ENCODE measurements at places on chromosomes 2 and 18.

- DNase-seq: no peak
Measured at GRCh38 chr2:224268441-224268840, 133.5 kb downstream of the FAM124B start.

DNA sequence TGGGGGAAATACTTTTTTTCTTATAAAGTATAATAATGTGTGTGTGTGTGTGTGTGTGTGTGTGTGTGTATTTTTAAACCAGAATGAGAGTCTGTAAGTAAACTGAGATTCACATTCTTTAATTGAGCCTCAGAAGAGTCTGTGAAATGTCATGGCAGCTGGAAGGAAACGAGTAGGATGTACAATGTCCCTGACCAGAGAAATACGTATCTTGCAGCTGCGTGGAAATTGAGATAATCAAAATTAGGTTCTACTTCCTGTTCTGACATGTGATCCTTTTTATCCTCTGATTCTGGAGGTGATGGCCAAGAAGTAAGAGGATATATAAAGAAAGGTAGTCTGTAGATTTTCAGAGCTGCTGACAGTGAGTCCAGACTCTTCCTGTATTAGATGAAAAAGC is 50.0 kb downstream of the SH3RF3 start:
- no peak for DNase-seq

GRCh38 chr18:8627107-8627472 is 17.9 kb downstream of the RAB12 start:
- no peak for DNase-seq

DNA sequence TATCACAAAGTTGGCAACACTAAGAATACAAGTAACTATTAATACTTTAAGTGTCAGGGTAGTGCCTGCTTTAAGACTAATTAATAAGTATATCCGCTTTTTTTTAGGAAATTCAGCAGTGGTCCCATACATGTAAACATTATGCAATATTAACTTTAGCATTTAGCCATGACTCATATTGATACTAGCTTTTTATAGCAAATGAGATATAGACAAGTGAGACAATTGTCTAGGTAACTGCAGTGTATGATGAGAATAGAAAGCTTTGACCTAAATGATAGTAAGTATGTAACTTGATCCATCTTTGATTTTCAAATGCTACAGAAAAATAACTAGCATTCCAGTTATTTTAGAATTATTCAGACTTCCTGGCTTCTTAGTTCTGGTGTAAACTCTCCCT is 27.4 kb upstream of the VRK2 start:
- no peak for DNase-seq

DNA sequence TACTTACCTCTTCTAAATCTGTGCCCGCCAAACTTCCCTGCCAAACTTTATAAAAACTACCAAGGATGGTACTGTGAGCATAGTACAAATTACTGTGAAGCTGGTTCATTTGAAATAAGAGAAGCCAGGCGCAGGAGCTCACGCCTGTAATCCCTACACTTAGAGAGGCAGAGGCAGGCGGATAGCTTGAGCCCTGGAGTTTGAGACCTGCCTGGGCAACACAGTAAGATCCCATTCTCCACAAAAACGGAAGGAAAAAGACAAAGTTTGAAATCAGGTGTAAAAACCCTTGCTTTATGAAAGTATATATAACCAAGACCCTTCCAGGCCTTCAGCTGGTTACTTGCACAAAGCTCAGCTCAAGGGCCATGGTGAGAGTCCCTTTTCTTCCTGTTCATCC is 5.9 kb downstream of the AMMECR1L start:
- no peak for DNase-seq

DNA sequence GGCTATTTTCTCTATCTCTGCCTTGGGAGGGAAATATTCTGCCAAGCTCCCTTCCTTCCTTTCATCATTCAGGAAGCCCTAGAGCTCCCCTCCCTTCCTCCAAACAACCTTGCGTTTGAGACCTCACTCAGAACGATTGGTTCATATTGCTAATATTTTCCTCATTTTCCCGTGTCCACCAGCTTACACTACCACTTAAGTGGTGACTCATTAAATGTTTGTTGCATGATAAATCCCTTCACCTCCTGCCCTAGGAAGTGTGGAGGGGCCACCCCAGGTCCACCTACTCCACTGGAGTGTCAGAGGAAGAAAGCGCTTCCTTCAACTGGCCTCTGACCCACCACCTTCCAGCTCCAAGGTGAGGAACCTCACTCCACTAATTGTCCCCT is 2.3 kb upstream of the LPIN2 start:
- DNase-seq: no peak

- DNase-seq: no peak
Measured at GRCh38 chr2:11542275-11542819, 8.5 kb downstream of the GREB1 start.

DNA sequence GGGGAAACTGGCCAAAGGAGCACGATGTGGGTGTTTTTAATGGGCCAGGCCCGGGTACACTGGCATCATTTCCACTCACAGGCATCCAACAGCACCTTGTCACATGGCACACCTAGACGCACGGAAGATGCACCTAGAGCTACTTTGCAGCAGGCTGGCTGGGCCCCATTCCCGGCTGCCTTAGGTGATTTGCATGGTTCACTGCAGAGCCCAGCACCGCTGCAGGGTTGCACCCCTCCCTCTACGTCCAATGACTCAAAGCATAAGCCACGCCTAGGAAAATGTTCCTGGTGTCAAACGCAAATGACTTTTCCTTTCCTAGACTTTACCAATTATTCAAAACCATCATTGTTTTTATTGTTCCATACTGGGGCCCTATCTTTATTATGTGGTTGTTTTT is 222.9 kb downstream of the EIPR1 start:
- no peak for DNase-seq

DNA sequence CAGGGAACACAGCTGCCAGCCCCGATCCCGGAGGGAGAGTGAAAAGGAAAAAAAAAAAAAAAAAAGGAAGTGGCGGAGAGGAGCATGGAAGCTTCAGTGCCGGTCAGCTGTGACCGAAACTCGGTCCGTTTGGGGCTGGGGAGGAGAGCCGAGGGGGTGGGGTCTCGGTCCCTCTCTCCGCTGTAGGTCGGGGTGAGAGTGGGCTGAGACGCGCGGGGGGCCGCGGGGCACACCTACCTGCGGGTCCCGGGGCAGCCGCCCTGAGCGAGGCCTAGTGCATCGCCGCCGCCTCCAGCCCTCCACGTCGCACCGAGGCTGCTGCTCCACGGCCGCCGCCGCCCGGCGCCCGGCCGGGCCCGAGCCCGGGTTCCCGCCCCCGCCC is 536 bp downstream of the VPS54 start:
- DNase-seq: peak; percentile 49

GRCh38 chr2:159797543-159798375 is at the start of gene CD302:
Gene CD302, minus strand, starts transcription at chr2:159798208. Its CDS starts 10 bp downstream, at chr2:159798198.
- DNase-seq: peak; percentile 64

All from RWPE2 (cell line).